T-cell (primary cell): ENCODE measurements at places on chromosomes 12 and 14. TPM values are rescaled to one million over a fixed set of nuclear protein-coding genes. Genes with fewer than 3 reads are reported as not detected.

GRCh38 chr12:116594325-116595038, 35.3 kb downstream of the MAP1LC3B2 start:
- DNase-seq = peak; percentile 51

DNA sequence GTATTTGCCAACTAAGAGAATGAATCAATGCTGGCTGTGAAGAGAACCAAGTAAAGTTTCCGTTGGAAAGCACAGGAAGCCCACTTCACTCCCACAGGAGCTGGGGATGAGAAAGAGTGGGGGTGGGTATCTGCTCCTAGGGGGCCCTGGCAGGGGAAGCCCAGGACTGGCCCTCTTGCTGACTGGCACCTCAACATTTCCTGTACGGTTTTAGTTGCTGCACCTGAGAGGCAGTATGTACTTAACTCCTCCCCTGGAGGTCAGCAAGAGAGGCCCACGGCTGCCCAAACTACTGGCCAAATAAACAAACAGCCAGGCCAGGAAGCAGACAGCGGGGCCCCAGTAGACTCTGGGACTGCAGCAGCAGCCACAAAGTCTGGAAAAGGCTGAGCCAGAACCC, 33.8 kb upstream of the VWF start:
- no peak for DNase-seq

DNA sequence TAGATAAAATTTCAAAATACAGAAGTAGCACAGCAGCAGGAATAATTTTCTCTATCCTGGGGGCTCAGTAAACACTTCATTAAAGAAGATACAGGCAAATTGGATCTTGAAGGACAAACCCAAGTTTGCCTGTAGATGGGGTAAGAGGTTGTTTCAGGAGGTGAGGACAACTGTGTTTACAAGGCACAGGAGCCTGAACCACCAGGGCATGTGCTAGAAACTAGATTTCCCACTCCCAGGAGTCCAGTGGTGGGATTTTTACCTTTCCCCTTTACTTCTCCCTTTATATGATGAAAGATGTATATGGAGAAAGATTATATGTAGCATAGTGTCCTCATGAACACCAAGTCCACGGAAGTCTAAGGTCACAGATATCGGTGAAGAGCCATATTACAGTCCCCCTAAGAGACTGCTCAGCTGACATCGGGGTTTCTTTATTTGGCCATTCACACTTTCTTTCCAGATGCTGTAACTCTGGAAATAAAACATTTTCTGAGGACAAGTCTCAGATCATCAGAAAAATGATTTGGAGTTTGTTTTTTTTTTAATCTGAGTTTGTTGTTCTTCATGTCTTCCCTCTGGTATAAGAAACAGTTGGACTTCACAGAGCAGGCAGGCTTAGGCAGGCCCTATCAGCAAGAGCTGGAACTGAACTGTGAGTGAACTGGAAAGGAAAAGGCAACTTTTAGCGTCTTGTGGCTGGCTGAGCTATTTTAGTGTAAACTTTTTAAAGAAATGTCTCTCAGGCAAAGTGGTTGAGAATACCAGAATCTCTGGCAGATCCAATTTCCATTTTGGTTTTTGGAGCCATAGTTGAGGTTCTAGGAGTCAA, 8.0 kb upstream of the EVL start:
- no peak for DNase-seq

SERPINA10 gene
- not detected for total RNA-seq

ITPK1 gene
- total RNA-seq = 28.0 TPM
